ENCODE measurements at places on chromosomes 2 and 18. TPM values are rescaled to one million over a fixed set of nuclear protein-coding genes. Genes with fewer than 3 reads are reported as not detected.

IL1RL1 gene
- 32.3 TPM for total RNA-seq

PROM2 gene
- total RNA-seq: 65.6 TPM

APCDD1 gene
- total RNA-seq: 22.9 TPM

SIX2 gene
- 0.28 TPM for total RNA-seq

FHOD3 gene
- total RNA-seq: 21.5 TPM

RGPD4 gene
- not detected for total RNA-seq

PARD6G gene
- 1.9 TPM for total RNA-seq

MAL gene
- total RNA-seq: 477 TPM

REL gene
- total RNA-seq: 21.8 TPM

TMEM17 gene
- 3.2 TPM for total RNA-seq

GYPC gene
- total RNA-seq: 51.1 TPM

TPO gene
- not detected for total RNA-seq

NOSTRIN gene
- total RNA-seq: 50.2 TPM

TLX2 gene
- not detected for total RNA-seq

COL4A4 gene
- 53.3 TPM for total RNA-seq

QPCT gene
- 16.6 TPM for total RNA-seq

CPO gene
- total RNA-seq: 0.41 TPM

TNFRSF11A gene
- total RNA-seq: 5.4 TPM

SAG gene
- not detected for total RNA-seq

WDR54 gene
- total RNA-seq: 23.3 TPM

TMEM182 gene
- total RNA-seq: 6.5 TPM

SIX3 gene
- total RNA-seq: 0.16 TPM

NYAP2 gene
- total RNA-seq: 0.66 TPM

DNER gene
- total RNA-seq: 16.5 TPM

POU3F3 gene
- 118 TPM for total RNA-seq

MOGAT1 gene
- not detected for total RNA-seq

DOK1 gene
- 16.7 TPM for total RNA-seq

SLC38A11 gene
- total RNA-seq: 20.0 TPM

PPP4R1 gene
- total RNA-seq: 122 TPM

IL1R2 gene
- 20.0 TPM for total RNA-seq

IL36G gene
- total RNA-seq: not detected
